ENCODE measurements at places on chromosomes 2 and 18.

- DNase-seq = no peak
These were observed 58.2 kb upstream of the REG3G start for GRCh38 chr2:78967294-78967693.

DNA sequence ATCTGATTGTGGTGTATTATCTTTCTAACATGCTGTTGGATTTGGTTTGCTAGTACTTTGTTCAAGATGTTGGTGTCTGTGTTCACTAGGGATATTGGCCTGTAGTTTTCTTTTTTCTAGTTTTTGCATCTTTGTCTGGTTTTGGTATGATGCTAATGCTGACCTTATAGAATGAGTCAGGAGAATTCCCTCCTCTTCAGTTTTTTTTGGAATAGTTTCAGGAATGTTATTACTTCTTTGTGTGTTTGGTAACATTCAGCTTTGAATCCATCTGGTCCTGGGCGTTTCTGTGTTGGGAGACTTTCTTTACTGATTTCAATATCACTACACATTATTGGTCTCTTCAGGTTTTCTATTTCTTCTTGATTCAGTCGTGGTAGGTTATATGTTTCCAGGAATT, 124.2 kb upstream of the EPB41L5 start:
- no peak for DNase-seq

GRCh38 chr18:50626317-50626716, 66.4 kb downstream of the MAPK4 start:
- DNase-seq = no peak

GRCh38 chr2:89837962-89838625, 1146.6 kb downstream of the RPIA start:
- DNase-seq = no peak

DNA sequence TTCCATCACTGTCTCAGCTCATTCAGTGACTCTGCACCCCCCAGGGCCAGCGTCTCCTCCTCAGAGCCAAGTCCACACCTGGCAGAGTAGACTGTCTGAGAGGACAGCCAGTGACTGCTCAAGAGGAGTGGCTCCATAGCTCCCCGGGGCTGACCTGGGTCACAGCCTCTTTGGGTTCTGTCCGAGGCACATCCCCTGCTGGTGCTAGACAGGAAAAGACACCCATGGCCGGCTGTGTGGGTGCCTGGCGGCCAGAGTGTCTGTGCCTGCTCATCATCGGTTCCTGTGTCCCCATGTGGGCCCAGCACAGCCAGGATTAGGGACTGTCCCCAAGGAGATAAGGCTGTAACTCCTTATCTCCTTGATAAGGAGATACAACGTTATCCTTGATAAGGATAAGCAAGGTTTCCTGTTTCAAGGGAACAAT, 3.5 kb upstream of the CROCC2 start:
- no peak for DNase-seq

GRCh38 chr2:77025714-77026113, 496.5 kb downstream of the LRRTM4 start:
- no peak for DNase-seq

GRCh38 chr2:237199082-237199481, 113.4 kb downstream of the COPS8 start:
- DNase-seq = no peak

GRCh38 chr2:235244255-235245220, 249.3 kb upstream of the AGAP1 start:
- no peak for DNase-seq

DNA sequence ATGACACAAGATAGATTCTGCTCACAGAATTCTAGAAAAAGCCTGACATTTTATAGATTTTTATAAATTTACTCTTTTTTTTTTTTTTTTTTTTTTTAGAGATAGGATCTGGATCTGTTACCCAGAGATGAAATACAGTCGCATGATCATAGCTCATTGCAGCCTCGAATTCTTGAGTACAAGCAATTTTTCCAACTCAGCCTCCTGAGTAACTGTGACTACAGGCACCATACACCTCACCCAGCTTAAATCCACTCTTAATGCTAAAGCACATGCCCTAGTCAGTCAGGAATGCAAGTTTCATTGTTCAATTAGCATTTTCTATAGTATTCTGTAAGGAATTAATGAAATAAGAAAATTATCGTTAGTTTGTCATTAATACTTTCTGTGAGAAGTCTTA, 32.1 kb upstream of the WDR75 start:
- DNase-seq = no peak

All from stimulated activated CD4-positive, alpha-beta T cell treated with anti-CD3 and anti-CD28 coated beads, Interleukin-1b, Interleukin-23, amount 100 ng/mL, for 24 hours (primary cell).